Type B pancreatic cell (in vitro differentiated cells): ENCODE measurements at places on chromosomes 1 and 21. TPM values are rescaled to one million over a fixed set of nuclear protein-coding genes. Genes with fewer than 3 reads are reported as not detected.
A peak's percentile ranks its signal among the peaks of the same experiment; 100 is the strongest.

DNA sequence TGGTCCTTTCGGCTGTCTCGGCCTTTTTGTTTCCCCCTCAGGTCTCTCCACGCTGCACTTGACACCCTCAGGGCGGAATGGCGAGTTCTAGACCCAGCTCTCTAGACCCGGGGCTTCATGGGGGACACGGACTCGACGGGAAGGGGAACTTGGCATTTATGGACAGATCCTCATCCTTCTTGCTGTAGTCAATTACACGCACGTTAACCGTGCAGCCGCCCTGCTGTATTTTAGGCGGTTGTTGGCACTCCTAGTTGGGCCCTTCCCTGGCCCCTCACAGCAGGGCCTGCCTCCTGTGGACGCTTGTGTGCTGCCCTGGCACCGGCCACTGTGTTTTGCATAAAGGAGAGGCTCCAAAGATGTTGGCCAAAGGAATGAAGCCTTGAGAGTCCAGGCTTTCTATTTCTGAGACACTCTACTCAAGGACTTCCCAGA, 558 bp upstream of the BTG3 start:
- no peak for DNase-seq

DNA sequence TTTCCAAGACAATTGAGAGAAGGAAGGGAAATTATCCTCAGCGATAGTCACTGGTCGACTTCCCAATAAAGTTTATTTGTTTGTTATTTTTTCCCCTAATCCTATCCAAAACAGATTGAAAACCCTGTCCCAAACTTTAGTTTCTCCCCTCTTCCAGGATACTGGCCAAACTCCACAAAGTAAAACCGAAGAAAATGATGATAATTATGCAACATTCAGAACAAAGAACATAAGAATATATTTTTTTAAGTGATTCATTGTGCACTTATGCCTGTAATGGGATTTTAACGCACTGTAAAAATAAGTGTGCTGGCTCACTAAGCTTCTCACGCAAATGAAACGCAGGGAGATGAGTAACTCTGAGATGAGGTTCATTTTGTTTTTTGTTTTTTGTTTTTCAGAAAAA, 6.0 kb downstream of the GLIS1 start:
- no peak for DNase-seq

- DNase-seq: no peak
These were observed 50.5 kb downstream of the SIK1 start for GRCh38 chr21:43376478-43376882.

The CADM3 gene
- 3.4 and 5.8 TPM in 2 replicates for total RNA-seq

- DNase-seq: no peak
These were observed 125.5 kb upstream of the HNRNPU start for GRCh38 chr1:244989813-244990212.

- no peak for DNase-seq
These were observed 38.2 kb upstream of the PKP1 start for GRCh38 chr1:201245082-201245481.

GRCh38 chr1:65832296-65832695, 39.6 kb downstream of the PDE4B start:
- no peak for DNase-seq

DNA sequence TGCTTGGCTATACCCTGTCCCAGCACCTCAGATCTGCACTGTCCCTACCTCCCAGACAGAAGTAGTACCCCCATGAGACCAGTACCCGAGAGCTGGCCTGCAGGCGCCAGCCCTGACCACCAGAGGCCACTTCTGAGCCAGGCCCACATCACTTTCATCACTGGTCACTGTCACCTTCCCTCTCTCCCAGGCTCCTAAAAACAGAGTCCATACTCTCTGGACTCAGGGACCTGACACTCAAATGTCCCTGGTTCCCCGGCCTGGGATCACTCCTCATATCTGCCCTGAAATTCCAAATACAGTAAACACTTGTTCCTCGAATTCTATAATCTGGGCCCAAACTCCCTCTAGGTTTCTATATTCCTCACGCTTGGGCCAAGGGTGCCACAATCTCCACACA, 18.7 kb downstream of the TMEM53 start:
- no peak for DNase-seq

DNA sequence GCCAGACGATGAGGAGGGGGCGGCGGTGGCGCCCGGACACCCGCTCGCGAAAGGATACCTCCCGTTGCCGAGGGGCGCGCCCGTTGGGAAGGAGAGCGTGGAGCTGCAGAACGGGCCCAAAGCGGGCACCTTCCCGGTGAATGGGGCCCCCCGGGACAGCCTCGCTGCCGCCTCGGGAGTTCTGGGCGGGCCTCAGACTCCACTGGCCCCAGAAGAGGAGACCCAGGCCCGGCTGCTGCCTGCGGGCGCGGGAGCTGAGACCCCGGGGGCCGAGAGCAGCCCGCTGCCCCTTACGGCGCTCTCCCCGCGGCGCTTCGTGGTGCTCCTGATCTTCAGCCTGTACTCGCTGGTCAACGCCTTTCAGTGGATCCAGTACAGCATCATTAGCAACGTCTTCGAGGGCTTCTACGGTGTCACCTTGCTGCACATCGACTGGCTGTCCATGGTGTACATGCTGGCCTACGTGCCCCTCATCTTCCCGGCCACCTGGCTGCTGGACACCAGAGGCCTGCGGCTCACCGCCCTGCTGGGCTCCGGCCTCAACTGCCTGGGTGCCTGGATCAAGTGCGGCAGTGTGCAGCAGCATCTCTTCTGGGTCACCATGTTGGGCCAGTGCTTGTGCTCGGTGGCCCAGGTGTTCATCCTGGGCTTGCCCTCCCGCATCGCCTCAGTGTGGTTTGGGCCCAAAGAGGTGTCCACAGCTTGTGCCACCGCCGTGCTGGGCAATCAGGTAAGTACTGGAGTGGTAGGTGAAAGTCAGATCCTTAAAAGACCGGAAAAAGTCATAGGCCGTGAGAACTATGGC, 588 bp downstream of the FLVCR1 start:
- peak; percentile 71 for DNase-seq

DNA sequence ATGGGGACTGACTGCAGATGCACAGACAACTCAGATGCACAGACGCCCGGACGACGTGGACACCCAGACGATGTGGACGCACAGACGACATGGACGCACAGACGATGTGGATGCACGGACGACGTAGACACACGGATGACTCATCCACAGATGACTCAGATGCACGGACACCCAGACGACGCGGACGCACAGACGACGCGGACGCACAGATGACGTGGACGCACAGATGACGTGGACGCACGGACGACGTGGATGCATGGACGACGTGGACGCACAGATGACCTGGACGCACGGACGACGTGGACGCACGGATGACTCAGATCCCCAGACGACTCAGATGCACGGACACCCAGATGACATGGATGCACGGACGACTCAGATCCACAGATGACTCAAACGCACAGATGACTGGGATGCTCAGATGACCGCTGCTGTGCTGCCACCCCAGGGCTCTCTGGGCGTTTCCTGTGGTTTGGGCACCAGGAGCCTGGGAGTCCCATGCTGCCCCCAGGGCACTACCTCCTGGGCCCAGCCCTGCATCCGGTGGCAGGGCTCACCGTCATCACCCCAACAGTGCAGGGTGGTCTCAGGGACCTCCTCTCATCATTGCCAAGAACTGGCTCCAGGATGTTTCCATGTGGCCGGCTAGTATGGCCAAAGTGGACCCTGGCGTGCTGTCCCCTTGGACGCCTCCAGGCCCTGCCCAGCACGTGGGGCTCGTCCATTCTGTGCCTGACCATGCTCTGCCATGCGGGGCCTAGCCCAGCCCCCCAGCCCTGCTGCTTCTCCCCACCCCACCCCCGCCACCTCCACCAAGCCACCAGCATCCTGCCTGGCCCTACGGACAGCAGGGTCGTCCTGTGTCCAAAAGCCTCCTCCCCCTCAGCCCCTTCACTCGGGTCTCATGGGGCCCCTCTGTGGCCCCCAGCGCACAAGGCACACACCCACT, 14.0 kb downstream of the FAAP20 start:
- no peak for DNase-seq

The UBL4B gene
- 1.0 TPM in 1 of 2 replicates, not detected in the other for total RNA-seq

GRCh38 chr1:240352769-240353168, 259.2 kb downstream of the GREM2 start:
- DNase-seq: no peak

DNA sequence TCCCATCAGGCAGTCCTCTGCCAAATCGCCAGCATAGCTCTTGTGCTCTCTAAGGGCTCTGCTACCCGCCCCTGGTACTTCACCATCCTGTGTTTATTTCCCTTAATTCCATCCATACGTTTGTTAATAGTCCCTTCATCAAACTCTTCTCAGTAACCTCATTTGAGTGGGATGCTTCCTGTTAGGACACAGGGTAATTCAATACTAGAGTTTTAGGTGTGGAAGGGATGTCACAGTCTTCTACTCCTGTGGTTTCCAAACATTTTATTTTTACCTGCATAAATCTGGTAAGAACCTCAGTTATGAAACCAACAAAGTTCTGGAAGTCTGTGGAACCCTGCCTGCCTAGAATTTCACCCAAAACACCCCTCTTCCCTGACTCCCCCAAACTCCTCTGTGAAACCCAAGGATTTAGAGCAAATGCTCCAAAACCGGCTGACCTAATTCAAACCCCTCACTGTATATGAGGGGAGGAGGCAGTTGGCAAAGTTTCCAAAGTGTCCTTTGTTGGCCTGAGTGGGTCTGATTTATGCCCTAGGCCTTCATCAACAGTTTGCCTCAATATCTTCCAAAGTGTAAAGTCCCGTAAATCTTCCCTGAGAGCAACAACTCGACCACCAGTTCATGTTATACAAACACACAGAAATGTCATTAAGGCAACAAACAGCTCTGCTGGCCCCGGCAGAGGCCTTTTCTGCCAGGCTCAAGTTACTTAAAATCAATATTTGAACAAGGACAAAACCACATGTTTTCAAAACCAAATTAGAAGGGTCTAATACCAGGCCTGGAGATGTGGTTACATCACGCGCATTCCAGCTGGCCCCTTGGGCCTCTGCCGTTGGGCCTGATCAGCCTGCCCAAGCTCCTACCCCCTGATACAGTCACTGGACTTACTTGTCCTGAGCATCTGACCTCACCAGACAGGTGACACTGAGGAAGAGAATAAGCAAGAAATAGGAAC, 82.4 kb upstream of the FGGY start:
- DNase-seq: no peak

GRCh38 chr1:100036718-100037655, 67.2 kb downstream of the SLC35A3 start:
- no peak for DNase-seq

The ADAMTS5 gene
- total RNA-seq: 5.8 and 8.1 TPM in 2 replicates

- no peak for DNase-seq
These were observed 139.9 kb upstream of the ZNF644 start for GRCh38 chr1:91161749-91162148.

- DNase-seq: no peak
These were observed 43.5 kb downstream of the ALPL start for GRCh38 chr1:21552715-21553114.

- no peak for DNase-seq
These were observed 307.6 kb upstream of the PLXNA2 start for GRCh38 chr1:208551633-208552320.

The UBE2U gene
- not detected in 2 replicates for total RNA-seq

DNA sequence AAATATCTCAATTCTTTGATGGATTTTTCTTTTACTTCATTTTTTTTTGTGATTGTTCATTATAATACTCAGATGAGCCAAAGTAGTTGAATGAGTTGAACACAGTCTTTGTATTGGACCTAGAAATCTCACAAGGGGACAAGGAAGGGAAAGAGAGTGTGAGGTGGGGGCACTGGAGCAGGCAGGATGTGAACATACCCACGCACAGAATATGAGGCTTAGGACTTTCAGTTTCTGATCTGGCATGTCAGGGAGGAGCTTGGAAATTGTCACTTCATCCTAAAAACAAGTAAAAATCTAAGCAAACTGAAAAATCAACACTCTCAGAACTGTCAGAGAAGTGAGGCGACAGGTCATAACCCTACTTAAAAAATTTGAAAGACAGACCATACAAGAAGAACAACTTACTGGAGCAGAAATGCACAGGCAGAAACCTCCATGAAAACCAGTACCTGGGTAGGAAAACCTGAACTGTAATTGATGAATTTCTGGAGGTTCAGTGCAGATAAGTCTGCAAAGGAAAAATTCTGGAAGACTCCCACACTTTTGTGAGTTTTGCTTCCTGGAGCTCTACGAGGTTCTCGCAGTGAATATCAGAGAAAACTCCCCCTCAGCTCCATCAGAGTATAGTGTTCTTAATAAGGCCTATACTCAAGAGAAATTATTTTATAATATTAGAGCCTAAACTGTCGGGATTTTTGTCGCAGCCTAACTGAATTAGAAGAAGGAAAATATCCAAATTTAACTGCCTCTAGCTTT, 3.6 kb upstream of the PTGS2 start:
- DNase-seq: no peak

DNA sequence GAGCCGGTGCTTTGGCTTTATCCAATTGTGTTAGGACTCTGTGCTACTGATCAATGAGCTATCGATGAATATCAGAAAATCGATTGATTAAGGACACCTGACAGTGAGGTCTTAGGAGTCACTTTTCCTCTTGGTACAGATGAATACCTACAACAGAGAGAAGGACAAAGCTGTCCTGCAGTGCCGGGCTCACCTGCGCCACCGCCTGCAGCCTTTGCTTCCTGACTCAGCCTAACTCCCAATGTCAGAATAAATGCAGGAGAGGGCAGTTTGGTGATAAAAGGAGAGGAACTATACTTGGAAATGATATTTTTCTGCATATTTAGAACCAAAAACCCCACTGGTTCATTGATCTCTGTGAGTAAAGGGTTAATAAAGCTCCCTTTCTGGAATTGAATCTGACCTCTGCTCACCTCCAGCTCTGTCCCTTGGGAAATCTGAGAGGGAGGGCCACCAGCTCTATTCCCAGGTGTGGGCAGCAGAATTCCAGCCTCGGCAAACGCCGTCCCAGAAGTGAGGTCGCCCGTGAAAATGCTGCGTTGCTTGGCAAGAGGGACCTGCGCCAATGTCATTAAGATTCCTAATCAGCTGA, 39.3 kb downstream of the POFUT2 start:
- no peak for DNase-seq

- no peak for DNase-seq
These were observed 1.5 kb upstream of the KCNH1 start for GRCh38 chr1:211135342-211135950.

The HRNR gene
- total RNA-seq: not detected in 2 replicates

The PTAFR gene
- total RNA-seq: 0.48 and 0.95 TPM in 2 replicates

DNA sequence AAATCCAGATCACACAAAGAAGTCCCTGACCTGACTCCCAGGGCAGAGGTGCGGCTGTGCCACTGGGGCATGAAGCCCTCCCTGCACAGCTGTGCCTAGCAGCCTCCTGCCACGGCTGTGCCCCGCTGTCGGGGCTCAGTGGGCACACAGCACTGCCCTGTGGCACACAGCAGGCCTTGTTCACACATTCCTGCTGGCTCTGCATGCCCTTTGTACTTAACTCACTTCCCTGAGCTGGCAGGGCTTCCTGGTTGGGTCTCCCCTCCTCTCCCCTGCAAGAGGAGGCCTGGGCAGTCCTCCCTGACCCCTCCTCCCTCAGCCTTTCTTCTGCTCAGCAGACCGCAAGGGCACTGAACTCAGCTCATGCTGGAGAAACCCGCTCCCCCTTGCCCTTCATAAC, 14.8 kb downstream of the LHX4 start:
- no peak for DNase-seq
